Tibial artery (tissue), 4 donors: ENCODE measurements at places on chromosomes 12 and 14.

- no peak overlapping the region for H3K27ac ChIP-seq
- no peak overlapping the region for H3K4me3 ChIP-seq
- no peak for DNase-seq
- no peaks in the 10 kb centered on the region for H3K4me1 ChIP-seq
- no peaks in the 10 kb centered on the region for H3K36me3 ChIP-seq
Observed at GRCh38 chr14:97023871-97024270, 226.7 kb downstream of the VRK1 start.

DNA sequence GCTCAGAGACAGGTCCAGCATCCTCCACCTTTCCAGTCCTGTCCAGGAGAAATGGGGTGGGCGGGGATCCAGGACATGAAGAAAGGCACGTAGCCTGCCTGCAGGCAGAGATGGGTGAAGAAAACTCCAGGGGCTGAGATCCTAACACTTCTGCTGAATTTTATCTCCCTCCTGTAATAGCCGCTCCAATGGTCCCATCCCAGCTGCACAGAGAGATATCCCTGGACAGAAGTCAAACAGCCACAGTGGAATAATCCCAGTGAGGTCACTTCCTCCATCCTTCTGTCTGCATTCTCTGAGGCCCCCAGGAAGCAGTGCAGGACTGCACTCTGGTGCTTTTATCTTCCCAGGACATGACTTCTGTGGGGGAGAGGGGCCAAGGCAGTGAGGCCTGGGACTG, 26.3 kb downstream of the KRT18 start:
- DNase-seq, result no peak
- no peak overlapping the region for H3K4me3 ChIP-seq
- no peaks in the 10 kb centered on the region for H3K36me3 ChIP-seq
- H3K4me1 ChIP-seq, result no peaks in the 10 kb centered on the region
- no peak overlapping the region for H3K27ac ChIP-seq
- no peaks in the 10 kb centered on the region for H3K27me3 ChIP-seq

- H3K4me1 ChIP-seq, result no peaks in the 10 kb centered on the region
- H3K4me3 ChIP-seq, result no peak overlapping the region
- no peak overlapping the region for H3K27ac ChIP-seq
Observed at GRCh38 chr14:81449114-81449513, 49.0 kb upstream of the STON2 start.

GRCh38 chr14:70810621-70811020, 1.3 kb upstream of the MAP3K9 start:
- H3K36me3 ChIP-seq, result no peaks in the 10 kb centered on the region
- no peak overlapping the region for H3K4me3 ChIP-seq
- no peak overlapping the region for H3K27ac ChIP-seq
